ENCODE measurements at places on chromosomes 16 and 17.

DNA sequence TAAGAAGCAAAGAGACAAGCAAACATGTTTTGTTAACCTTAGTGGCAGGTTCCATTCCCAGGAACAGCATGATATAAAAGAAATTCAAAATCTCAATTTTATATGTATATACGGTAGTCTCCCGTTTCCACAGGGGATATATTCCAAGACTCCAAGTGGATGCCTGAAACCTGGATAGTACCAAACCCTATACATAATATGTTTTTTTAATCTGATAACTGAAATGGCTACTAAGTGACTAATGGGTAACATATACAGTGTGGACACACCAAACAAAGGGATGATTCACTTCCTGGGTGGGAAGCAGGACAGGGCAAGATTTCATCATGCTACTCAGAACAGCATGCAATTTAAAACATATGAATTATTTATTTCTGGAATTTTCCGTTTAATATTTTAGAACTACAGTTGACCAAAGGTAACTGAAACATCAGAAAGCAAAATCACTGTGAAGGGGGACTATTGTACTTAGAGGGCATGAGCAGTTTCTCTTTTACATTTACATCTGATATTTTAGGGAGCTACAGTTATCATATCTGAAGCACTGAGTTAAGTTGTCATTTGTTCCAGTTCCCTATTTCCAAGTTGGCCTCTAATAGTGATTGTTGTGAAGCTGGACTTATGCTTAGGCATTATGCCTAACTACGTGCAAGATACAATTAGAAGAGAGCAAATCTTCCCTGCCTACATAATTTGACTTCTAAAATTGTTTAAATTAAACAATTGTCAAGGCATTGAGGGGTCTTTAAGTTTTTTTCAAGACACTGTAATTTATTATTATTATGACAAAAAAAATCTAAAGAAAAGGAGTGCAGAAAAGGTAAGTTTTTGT is 34.1 kb upstream of the ABCA6 start:
- no peak for DNase-seq

- DNase-seq = peak; percentile 93
These were observed 4.4 kb upstream of the MAP2K3 start for GRCh38 chr17:21280081-21280518.

GRCh38 chr16:88437367-88437964 is 15.6 kb upstream of the ZFPM1 start:
- peak; percentile 57 for DNase-seq

DNA sequence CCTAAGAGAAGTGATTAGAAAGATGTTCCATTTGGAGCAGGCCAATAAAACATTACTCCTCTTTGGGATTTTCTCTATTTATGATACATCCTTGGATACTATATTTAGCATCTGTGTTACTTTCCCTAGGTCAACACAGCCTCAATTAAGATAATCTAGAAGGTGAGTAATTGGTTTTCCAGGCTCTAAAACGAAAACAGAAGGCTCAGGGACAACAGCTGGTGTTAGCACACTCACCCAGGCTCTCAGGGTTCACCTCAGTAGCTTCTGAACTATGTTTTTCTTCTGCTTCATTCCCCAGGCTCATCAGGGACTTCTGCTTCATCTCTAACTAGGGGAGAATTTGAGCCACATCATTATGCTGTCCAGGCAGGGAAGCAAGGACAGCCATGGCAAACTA is 76.6 kb downstream of the ZZEF1 start:
- DNase-seq = no peak

DNA sequence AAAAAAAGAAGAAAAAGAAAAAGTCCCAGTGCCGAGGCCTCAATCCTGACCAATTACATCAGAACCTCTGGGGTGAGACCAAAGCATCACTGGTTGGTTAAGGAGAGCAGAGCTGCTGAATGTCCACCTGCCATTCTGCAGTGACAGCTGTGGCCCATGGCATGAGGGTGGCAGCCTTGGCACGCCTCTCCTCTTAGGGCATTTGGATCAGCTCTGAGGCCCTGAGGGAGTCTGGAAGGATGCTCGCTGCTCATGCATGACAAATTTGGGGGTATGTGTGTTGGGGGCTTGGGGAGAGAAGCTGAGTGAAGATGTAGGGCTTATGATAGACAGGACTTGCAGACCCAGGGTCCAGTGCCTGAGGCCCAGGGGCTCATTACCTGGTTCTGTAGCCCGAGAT is 26.3 kb downstream of the MYLK3 start:
- no peak for DNase-seq

GRCh38 chr17:82900741-82901140 is 60.9 kb upstream of the ZNF750 start:
- no peak for DNase-seq

All from hematopoietic multipotent progenitor cell treated with erythropoietin and hydrocortisone succinate and interleukin-3 and kit ligand, for 15 days (in vitro differentiated cells).